ENCODE measurements at places on chromosomes 11 and 22.
A peak's percentile ranks its signal among the peaks of the same experiment; 100 is the strongest.

DNA sequence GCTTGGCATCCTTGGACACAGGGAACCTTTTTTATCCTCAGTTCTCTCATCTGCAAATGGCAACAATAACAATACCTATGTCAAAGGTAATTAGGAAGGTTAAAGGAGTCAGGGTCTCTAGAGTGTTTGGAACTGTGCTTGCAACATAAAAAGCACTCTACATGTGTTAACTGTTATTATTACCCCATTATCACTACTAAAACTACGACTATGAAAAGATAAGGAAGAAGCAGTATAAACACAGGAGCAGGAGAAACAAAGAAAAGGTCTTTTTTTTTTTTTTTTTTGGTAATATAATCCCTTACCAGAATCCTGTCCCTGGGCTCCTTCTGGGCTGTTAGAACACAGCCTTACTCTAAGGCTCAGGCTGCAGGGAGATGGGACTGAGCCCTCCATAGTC is 348.2 kb downstream of the CADM1 start:
- DNase-seq: no peak

GRCh38 chr11:100682247-100682969 is 4.7 kb upstream of the ARHGAP42 start:
- DNase-seq: no peak

- no peak for DNase-seq
These were observed 602 bp downstream of the EWSR1 start for GRCh38 chr22:29268511-29269229.

- peak; percentile 13 for DNase-seq
These were observed 320 bp downstream of the CLTCL1 start for GRCh38 chr22:19291218-19291579.

GRCh38 chr11:79439886-79440570 is 802 bp downstream of the TENM4 start:
- no peak for DNase-seq

GRCh38 chr11:119891055-119891768 is 162.2 kb upstream of the NECTIN1 start:
- DNase-seq: no peak
